HepG2 (cell line): ENCODE measurements at places on chromosomes 1 and 21. TPM values are rescaled to one million over a fixed set of nuclear protein-coding genes. Genes with fewer than 3 reads are reported as not detected.

Gene RNU1-3
- 859 and 11,018 TPM in 2 replicates for total RNA-seq

Gene AKNAD1
- total RNA-seq = not detected in 2 replicates

Gene IFNAR2
- total RNA-seq = 5.1 TPM in 2 replicates

Gene CD5L
- total RNA-seq = not detected in 2 replicates

Gene TYW3
- 45.8 and 77.2 TPM in 2 replicates for total RNA-seq

Gene OVAAL
- not detected in 2 replicates for total RNA-seq

DNA sequence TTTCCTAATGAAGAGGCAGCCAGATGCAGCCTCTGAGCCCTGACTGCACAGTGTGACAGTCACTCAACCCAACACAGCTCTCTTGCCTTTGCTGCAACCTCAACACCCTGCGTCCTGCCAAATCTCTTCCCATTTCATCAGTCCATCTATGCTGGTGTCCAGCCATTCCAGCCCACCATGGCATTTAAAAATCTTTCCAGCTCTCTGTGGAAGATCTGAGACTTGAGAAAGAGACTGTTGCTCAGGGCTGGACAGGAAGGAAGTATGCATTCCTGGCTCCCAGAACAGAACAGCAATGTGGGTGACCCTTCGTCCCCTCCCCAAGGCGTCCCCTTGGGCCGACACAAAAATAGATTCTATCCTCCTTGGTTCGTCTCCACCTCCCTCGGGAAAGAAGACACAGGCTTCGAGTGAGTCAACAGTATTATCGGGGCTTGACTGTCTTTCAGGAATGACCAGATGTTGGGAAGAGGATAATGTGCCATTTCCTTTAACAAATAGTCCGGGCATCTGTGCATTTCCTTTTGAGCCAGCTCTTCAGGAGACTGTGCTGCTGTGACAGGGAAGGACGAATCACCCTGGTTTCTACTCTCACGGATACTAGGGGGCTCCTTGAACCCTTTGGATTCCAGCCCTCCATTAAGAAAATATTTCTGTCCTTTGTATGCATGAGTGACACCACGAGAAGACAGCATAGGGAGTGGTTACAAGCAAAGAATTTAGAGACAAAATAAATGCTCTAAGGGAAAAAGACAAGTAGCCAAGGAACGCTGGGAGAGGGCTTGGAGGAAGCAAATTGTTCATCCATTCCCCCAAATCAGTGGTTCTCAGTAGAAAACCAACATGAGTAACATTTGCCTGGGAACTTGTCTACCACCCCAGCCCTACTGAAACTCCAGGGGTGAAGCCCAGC is 111.4 kb upstream of the CDC42BPA start:
- H3K4me3 ChIP-seq = no peak overlapping the region
- peaks cover 38% of the 10 kb centered on the region for H3K4me1 ChIP-seq
- H3K27ac ChIP-seq = no peak overlapping the region
- no peaks in the 10 kb centered on the region for H3K36me3 ChIP-seq
- DNase-seq = no peak

GRCh38 chr1:119347858-119348257 is 20.7 kb upstream of the HAO2 start:
- no peak overlapping the region for H3K4me3 ChIP-seq
- H3K27me3 ChIP-seq = no peaks in the 10 kb centered on the region
- no peaks in the 10 kb centered on the region for H3K36me3 ChIP-seq
- no peak overlapping the region for H3K27ac ChIP-seq
- H3K4me1 ChIP-seq = peaks cover 70% of the 10 kb centered on the region

DNA sequence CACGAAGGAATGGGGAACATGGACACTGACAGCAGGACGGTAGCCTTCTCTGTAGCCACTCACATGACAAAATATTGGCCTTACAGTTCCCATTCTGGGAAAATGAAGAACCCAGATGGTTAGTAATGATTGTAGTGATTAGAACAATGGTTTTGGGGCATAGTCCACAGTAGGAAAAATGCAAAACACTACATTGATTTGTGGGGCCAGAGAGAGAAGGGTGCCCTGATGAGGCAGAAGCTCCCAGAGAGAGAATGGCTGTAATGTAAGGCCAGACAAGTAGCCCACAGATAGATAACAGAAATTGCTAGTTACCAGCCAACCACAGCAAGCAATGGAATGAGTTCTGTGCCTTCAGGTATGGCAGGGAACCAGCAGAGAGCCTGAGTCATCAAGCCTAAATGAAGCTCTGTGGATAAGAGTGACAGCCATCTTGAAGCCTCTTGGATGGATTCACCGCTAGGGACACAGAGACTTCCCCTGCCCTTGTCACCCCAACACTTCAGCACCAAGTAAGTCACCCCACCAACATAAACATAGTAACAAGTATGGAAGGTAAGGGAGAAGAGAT is 206.1 kb downstream of the BACH1 start:
- no peak for DNase-seq
- no peak overlapping the region for H3K27ac ChIP-seq
- H3K27me3 ChIP-seq = no peaks in the 10 kb centered on the region
- no peaks in the 10 kb centered on the region for H3K36me3 ChIP-seq
- H3K4me1 ChIP-seq = no peaks in the 10 kb centered on the region

GRCh38 chr1:96598416-96599168 is 123.0 kb upstream of the PTBP2 start:
- no peak for DNase-seq
- H3K36me3 ChIP-seq = no peaks in the 10 kb centered on the region
- no peak overlapping the region for H3K4me3 ChIP-seq
- H3K4me1 ChIP-seq = no peaks in the 10 kb centered on the region
- H3K27me3 ChIP-seq = no peaks in the 10 kb centered on the region
- H3K27ac ChIP-seq = no peak overlapping the region

DNA sequence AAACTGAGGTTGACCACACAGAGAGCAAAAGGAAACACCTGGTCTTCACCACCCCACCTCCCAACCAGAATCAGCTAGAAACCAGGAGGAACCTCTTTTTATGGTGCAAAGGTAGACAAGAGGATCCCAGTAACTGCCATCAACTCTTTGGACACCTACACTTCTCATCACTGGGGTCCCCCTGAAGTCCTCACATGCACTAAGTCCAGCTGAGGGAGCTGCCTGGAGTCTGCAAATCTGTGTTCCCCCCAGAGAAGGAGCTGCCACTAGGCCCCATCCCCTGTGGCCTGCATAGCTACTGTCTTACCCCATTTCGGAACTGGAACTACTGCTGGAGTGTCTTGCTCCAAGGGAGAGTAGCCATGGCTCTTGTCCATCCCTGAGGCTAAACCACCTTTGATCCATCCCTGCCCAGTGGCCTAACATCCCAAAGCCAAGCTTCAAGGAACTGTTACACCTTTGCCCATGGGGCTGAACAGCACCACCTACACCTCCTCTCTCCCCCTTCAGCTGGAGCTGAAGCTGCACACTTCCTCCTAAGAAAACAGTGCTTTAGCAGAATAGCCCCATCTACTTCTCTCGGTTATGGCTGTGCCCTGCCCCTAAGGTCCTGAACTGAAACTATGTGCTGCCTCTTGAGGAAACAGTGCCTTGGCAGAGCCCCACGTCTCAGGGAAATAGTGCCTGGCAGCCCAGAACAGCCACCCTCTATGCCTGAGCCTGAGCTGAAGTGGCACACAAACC is 85.4 kb upstream of the CD53 start:
- no peak for DNase-seq
- H3K4me3 ChIP-seq = no peak overlapping the region
- no peaks in the 10 kb centered on the region for H3K4me1 ChIP-seq
- H3K27me3 ChIP-seq = no peaks in the 10 kb centered on the region
- no peak overlapping the region for H3K27ac ChIP-seq

GRCh38 chr21:33238565-33239255 is 9.0 kb downstream of the IFNAR2 start:
- H3K27ac ChIP-seq = no peak overlapping the region
- no peak overlapping the region for H3K4me3 ChIP-seq
- H3K4me1 ChIP-seq = no peaks in the 10 kb centered on the region
- H3K36me3 ChIP-seq = peaks cover 6% of the 10 kb centered on the region; the same call in 1 of the 3 replicates

GRCh38 chr1:198079432-198079951 is 77.3 kb upstream of the NEK7 start:
- H3K36me3 ChIP-seq = no peaks in the 10 kb centered on the region
- no peak for DNase-seq
- H3K4me1 ChIP-seq = peaks cover 4% of the 10 kb centered on the region; the same call in 1 of the 2 replicates
- no peaks in the 10 kb centered on the region for H3K27me3 ChIP-seq
- no peak overlapping the region for H3K4me3 ChIP-seq
- H3K27ac ChIP-seq = no peak overlapping the region

GRCh38 chr21:45546636-45547544 is 4.7 kb upstream of the SLC19A1 start:
- no peaks in the 10 kb centered on the region for H3K36me3 ChIP-seq
- H3K4me3 ChIP-seq = no peak overlapping the region

DNA sequence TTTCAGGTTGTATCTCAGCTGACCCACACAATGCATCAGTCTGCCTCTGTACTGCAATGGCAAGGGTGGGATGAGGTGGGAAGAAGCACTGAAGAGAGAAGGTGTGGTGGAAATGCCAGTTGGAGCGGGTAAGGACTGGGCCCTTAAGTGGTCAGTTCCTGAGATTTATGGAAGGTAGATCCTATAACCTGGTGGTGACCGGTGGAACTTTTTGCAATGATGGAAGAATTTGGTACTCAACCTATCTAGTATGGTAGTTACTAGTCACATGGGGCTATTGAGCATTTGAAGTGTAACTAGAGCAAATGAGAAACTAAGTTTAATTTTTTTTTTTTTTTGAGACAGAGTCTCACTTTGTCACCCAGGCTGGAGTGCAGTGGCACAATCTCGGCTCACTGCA is 8.2 kb upstream of the HPCAL4 start:
- H3K4me1 ChIP-seq = peaks cover 11% of the 10 kb centered on the region
- no peak overlapping the region for H3K4me3 ChIP-seq
- DNase-seq = no peak
- H3K36me3 ChIP-seq = no peaks in the 10 kb centered on the region

DNA sequence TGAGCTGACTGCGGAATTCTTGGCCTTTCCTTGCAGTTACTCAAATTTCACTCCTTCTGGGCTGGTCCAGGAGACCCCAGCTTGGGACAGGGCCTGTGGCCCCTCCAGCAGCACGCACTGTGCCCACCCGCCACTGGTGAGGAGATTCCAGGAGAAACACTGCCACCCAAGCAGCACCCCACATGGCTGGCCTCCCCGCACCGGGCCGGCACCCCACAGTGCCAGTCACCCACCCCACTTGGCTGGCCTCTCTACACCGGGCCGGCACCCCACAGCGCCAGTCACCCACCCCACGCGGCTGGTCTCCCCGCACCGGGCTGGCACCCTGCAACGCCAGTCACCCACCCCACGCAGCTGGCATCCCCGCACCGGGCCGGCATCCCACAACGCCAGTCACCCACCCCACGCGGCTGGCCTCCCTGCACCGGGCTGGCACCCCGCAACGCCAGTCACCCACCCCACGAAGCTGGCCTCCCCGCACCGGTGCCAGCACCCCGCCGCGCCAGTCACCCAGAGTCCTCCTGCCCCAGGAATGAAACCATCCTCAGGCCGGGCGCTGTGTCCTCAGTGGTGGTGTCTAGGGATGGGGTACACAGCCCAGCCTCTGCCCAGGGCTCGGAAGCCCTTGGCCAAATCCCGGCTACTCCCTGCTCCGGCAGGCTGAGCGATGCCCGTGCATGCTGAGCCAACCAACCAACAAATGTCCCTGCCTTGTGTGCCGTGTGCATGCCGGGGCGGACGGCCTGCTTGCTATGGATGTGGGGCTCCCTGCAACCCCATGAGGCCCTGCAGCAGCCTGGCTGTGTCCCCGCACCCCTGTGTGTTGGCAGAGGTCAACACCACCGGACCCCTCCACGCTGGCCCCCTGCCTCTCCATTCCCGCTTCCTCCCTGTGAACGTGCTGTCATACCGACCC is 38.6 kb upstream of the TSPEAR start:
- DNase-seq = no peak
- peaks cover 11% of the 10 kb centered on the region for H3K27me3 ChIP-seq
- no peak overlapping the region for H3K27ac ChIP-seq
- no peaks in the 10 kb centered on the region for H3K4me1 ChIP-seq

DNA sequence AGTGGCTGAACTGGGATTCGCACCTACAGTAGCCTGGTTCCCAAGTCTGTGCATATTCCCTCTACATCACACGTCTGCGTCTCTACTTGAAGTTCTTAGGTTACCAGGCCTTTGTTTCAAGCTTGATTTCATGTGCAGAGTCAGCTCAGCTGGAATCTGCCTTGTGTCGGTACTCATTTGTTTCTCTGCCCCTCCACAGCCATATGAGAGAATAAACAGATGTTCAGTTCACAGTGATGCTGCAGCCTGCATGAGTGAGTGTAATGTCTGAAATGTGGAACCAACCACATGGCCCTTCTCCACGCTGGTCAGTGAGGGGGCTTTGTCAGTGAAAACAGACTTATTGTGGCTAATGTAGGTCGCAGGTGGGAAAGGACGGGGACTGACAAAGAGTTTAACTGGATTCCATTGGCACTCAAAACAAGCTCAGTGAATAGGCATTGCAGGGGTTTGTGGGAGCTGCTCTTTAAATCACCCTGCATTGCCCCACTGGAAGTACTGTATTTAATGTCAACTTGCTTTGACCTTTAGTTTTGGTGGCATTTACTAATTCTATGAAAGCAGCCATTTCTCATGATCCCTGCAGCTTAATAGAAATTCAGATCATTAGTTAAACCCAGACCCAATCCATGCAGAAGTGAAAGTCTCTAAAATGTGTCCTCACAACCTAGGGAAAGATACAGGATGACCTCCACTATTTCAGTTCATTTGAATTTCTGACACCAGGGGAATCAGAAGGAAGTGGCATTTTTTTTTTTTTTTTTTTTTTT is 136.4 kb upstream of the FAM78B start:
- no peak overlapping the region for H3K4me3 ChIP-seq
- no peak overlapping the region for H3K27ac ChIP-seq
